M059J (cell line): ENCODE measurements at places on chromosomes 3 and 15.

- DNase-seq = no peak
Observed at GRCh38 chr3:186785495-186786018, 2.2 kb downstream of the EIF4A2 start.

- no peak for DNase-seq
Observed at GRCh38 chr15:61018083-61018482, 211.0 kb downstream of the RORA start.

GRCh38 chr15:65828585-65828984 lies 36.5 kb upstream of the DENND4A start:
- no peak for DNase-seq

DNA sequence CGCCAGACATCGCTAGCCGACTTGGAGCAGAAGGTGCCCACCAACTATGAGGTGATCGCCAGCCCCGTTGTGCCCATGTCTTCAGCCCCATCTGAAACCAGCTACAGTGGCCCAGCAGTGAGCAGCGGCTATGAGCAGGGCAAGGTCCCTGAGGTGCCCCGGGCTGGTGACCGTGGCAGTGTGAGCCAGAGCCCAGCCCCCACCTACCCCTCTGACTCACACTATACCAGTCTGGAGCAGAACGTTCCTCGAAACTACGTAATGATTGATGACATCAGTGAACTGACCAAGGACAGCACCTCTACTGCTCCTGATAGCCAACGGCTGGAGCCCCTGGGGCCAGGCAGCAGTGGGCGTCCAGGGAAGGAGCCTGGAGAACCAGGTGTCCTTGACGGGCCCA lies 12.9 kb upstream of the APEH start:
- DNase-seq = peak; percentile 47
